ENCODE measurements at places on chromosomes 16 and 17.

GRCh38 chr16:80914379-80915078, 92.2 kb downstream of the CMC2 start:
- DNase-seq = no peak

- no peak for DNase-seq
Measured at GRCh38 chr17:80882323-80882722, 109.3 kb upstream of the CHMP6 start.

GRCh38 chr17:68614718-68615117, 13.6 kb upstream of the FAM20A start:
- DNase-seq = no peak

- DNase-seq = peak; percentile 88
Measured at GRCh38 chr17:82216301-82217119, 3.9 kb upstream of the CCDC57 start.

GRCh38 chr17:58786586-58787295, 31.1 kb downstream of the PPM1E start:
- no peak for DNase-seq

Data from KBM-7 (cell line).